ENCODE measurements at places on chromosomes 4 and X. TPM values are rescaled to one million over a fixed set of nuclear protein-coding genes. Genes with fewer than 3 reads are reported as not detected.

CFAP99 gene
- total RNA-seq, result not detected

NAA11 gene
- not detected for total RNA-seq

HSFX1 gene
- total RNA-seq, result 0.58 TPM

P2RY4 gene
- 0.28 TPM for total RNA-seq

GRPEL1 gene
- 34.6 TPM for total RNA-seq

SPANXD gene
- total RNA-seq, result not detected

BEND4 gene
- total RNA-seq, result not detected

TMEM47 gene
- not detected for total RNA-seq

GLRA2 gene
- total RNA-seq, result not detected

CYLC1 gene
- total RNA-seq, result not detected

ZNF185 gene
- total RNA-seq, result 0.70 TPM

SATL1 gene
- not detected for total RNA-seq
